ENCODE measurements at places on chromosomes 2 and 18.

GRCh38 chr2:158817588-158817987, 22.5 kb downstream of the DAPL1 start:
- no peak for DNase-seq

DNA sequence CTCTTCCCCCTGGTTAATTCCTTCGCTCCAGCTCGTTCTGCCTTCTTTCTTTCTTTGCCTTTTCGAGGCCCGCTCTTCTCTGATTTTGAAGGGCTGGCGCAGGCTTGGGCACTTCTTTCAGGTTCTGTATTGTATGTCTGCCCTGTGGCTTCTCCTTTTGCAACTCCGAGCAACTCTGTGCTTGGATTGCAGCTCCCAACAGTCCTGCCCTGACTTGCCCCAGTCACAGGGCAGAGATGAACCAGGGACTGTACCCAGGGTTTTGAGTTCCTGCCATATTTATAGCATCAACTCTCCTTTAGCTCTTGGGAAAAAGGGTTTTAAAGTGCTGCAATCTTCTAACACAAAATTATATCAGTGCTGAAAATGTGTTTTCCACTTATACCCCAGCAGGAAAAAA, 31.1 kb upstream of the CD8A start:
- no peak for DNase-seq

GRCh38 chr18:24201699-24202687, 63.1 kb downstream of the CABYR start:
- no peak for DNase-seq

DNA sequence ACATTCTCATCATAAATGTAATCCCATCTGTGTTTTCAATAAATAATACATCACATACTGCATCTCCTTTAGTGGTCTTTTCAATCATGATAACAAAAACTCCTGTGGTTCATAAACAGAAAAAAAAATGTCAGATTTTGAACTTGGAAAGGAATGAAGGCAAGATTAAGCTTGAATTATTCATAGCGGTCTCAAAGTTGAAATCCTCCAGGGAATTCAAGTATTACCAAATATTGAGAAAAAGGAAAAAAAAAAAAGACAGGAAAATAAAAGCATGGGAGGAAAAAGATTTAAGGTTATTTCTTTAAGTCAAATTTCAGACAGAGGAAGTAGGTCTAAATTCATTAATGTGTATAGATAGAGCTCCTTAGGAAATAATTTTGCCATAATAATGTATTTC, 92.1 kb downstream of the COLEC12 start:
- no peak for DNase-seq

- DNase-seq = no peak
These were observed 6.1 kb upstream of the CUL3 start for GRCh38 chr2:224591220-224591619.

DNA sequence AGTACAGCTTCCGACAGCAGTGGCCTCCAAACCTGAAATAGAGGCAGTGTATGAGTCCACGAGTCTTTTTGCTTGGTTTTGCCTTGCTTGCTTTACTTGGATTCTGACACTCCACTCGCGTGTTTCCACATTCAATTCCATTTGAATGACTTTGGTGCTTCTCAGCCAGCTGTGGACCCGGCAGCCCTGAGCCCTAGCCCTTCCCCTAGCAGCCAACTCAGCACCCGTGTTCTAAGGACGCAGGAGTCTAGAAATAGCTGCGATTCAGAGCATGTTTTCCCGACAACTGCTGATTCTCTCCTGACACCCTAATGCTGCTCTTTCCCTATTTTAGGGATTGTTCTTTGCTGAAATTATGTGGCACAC, 20.6 kb downstream of the LRRFIP1 start:
- DNase-seq = no peak

DNA sequence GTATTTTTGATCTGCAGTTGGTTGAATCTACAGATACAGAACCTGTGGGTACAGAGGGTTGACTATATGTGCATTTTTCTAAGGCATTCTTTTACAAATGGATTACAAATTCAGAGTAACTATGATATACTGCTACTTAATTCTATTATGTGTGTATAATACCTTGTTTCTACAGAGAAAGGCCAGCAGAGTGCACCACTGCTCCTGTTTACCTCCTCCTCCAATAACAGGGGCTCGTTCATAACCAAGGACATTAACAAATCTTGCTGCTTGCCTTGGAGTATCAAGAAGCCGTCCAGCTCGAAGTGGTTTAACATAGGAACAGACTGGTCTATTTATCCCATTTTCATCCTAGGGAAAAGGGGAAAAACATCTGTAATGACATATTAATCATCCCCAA, 16.4 kb downstream of the CEP76 start:
- DNase-seq = no peak

- no peak for DNase-seq
These were observed 8.1 kb downstream of the FBXO48 start for GRCh38 chr2:68458981-68459380.

DNA sequence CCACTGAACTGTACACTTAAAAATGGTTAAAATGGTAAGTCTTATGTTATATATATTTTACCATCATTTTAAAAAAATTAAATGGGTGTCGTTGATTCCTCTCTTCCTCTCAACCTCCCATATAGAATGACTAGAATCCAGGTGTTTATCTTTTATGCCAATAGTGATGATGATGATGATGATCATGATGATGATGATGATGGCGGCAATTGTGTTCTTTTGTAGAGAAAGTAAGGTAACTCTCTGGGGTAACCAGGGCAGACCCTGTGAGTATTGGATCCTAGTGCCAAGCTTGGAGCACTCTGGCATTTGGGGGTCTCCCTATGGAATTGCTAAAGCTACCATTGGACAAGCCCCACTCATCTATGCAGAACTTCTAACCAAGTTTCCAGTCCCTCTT, 113.6 kb downstream of the GLI2 start:
- DNase-seq = no peak

DNA sequence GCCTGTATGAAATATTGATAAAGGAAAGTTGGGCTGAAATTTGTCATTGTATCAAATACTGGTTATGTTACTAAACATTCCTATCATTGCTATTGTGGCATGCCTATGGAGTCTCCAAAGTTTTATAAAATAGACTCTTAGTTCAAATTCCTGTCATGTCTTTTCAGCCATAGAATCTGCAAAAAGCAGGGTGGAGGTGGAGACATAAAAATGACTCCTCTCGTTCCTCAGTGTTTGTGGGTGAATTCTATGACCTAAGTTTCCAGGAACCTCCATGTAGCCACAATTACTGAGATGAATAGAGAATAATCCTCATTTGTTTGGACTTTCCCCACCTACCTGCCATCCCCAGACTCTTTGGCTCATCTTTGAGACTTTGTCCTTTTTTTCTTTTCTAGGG, 326.3 kb upstream of the ETAA1 start:
- DNase-seq = no peak

DNA sequence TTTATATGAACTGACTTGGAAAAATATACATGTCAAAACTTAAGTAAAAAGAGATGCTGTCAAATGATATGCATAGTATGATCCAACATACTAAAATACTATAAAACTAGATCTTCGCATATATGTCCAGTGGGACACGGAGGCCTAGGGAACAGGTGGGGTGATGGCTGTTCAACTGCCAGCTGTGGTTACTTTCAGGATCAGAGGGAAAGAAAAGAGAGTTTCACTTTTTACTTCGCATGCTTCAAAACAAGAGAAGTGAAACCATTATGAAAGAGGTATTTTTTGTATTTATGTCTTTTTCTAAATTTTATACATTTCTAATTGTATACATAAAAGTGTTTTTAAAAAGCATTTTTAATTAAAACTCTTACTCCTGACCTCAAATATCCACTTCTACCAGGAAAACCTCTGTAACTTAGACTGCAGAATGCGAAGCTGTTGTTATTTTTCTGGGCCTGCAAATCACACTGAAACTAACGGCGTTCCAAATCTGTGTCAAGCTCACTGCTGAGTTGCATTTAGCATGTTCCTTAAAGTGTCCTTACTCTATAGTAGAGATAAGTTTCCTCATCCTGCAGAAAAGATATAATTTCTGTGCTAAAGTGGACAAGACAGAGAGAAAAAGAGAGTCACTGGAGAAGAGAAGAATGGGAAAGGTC, 97.8 kb upstream of the SLC35G4 start:
- DNase-seq = no peak

GRCh38 chr2:6370753-6371551, 494.8 kb downstream of the CMPK2 start:
- no peak for DNase-seq

- DNase-seq = no peak
These were observed 18.0 kb downstream of the GEN1 start for GRCh38 chr2:17771956-17772355.

DNA sequence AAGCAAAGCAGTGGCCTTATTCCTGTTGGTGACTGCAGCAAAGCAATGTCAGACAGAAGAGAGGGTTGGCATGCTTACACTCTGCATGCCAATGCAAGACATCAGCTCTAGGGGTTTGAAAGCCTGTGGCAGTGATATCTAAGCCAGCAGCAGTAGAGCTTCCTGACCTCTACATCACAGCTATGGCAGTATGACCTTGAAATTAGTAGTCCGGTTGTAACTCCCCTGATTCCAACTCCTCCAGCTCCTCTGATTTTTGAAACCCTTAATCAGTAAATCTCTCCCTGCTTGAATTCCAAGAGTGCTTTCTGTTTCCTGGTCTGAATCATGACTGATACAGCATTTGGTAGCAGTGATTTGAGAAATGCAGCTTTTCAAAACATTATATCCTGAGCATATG, 60.0 kb upstream of the LRP1B start:
- DNase-seq = no peak

DNA sequence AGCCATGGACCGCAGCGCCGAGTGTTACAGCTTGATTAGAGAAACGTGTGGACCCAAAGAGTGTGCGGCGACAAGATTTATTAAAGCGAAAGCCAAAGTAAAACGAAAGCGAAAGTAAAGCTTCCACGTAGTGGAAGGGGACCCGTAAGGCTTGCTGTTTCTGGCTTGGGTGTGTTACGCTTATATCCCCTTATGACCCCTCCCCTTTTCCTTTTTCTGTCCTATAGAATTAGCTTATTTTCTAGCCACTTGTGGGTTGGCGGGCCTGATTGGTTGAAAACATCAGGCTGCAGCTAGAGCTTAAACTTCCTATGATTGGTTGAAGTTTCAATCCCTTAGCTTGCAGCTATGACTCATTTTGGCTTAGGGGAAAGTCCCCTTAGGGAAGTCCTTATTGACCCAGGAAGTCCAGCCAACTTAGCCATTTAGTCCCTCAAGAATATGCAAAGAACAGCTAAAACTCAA, 969.7 kb downstream of the DCDC2C start:
- peak; percentile 73 for DNase-seq

DNA sequence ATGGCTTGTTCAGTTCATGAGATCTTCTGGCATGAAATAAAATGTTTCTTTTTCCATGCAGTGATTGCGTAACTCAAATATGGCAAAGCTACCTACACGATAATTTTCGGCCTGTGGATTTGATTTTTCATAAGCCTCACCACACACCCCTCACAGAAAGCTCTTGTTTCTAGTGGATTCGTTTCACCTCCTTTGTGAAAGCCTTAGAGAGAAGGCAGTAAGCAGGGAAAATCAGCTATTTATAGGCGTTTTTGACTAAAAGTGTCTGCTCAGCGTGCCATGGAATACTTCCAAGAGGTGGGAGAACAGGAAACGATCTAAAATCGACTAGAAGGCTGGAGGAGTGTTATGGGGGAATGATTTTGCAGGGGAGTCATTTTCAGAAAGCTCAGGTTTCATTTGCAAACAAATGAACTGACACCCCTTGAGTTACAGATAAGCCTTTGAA, 417.9 kb downstream of the TGIF1 start:
- no peak for DNase-seq

DNA sequence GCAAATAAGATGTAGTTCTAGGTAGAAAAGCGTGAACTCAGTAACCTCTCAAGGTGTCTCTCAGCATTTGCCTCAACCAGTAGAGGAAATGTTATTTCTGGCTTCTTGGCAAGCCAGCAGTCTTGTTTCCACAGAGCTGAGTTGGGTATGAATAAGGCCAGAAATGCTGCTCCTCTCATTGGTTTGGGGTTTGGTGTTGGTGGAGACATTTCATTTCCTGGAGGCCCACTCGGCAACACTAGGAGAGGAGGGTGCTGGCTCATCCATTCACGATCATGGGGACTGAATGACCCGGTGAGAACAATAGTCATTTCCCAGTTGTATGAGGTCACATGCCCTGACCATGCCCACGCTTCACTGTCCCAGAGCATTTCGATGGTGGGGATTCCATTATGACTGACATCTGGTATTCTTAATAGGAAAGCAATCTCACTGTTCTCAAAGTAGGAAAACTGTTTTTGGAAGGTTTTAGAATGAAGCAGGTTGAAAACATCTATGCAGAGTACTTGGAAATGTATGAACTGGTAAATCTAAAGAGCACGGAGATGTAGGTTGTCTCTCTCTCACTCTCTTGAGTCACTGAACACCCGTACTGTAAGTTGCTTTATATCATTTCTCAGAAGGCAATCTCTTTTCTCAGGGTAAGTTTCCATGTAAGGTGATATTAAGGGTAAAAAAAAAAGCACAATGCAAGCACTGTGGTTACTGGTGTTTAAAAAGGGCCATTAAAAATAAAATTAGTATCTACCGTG, 37.1 kb upstream of the CTLA4 start:
- no peak for DNase-seq

DNA sequence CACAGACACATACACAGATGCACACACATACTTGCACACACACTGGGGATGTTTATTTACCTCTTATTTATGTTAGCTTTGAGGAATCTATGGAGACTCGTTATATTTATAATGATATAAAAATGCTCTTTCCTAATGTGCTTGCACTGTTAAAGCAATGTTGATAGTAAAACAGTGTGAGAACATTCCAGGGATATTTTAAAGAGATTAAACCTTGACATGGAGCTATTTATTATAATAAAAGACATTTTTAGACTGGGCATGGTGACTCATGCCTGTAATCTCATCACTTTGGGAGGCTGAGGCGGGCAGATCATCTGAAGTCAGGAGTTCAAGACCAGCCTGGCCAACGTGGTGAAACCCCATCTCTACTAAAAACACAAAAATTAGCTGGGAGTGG, 557.3 kb upstream of the ZNF804A start:
- DNase-seq = no peak

- no peak for DNase-seq
These were observed 384.8 kb downstream of the GALR1 start for GRCh38 chr18:77634494-77634893.

- no peak for DNase-seq
These were observed 426.3 kb downstream of the LRP1B start for GRCh38 chr2:141704541-141704940.

DNA sequence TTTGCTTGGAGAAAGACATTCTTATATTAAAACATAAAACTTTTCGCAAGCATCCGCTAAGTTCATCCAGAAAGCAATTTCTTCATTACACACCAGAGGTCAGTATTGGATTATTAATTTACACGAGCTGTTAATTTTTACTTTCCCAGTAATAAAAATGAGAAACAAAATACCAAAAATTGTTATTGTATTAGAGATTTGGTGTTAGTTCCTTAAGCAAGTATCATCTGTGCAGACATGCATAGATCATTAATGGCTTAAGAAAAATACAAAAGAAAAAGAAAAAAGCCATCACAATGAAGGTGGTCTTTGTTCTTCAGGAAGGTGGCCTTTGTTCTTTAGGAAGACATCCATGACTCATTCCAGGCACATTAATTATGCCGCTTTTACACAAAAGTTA, 53.6 kb upstream of the HNMT start:
- DNase-seq = no peak

- no peak for DNase-seq
These were observed 2.5 kb upstream of the MAT2A start for GRCh38 chr2:85536479-85536878.
